ENCODE measurements at places on chromosomes 3 and 15. TPM values are rescaled to one million over a fixed set of nuclear protein-coding genes. Genes with fewer than 3 reads are reported as not detected.

DNA sequence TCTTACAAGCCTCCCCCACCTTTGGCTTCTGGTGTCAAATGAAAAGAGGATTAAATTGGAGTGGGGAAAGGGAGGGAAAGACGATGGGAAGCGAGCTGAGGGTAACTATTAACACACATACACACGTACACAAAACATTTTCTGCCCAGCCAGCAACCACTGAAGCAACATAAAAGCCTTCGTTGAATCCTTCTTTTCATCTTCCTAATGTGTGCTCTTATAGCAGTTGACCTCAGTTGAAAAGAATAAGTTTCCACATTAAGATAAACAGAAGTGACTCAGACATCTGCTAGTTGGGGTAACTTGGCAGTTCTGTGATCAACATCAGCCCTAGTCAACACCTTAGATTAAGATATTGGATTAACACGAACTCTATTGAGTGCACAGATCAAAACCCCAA is 558.5 kb downstream of the MECOM start:
- DNase-seq, result no peak

GRCh38 chr3:119831022-119831421 is 49.1 kb downstream of the NR1I2 start:
- DNase-seq, result no peak

SCAANT1 gene
- 1.1 TPM for polyA plus RNA-seq

DNA sequence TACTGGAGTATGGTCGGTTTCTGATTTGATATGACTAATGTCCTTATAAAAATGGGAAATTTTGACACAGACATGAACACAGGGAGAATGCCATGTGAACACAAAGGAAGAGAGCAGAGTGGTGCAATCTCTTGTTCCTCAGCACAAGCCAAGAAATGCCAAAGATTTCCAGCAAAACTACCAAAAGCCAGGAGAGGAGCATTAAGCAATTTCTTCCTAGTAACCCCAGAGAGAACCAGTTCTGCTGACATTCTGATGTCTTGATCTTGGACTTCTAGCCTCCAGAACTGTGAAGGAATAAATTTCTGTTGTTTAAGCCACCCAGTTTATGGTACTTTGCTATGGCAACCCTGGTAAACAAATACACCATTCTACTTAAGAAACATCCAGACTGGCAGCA is 227.8 kb upstream of the MRPL3 start:
- DNase-seq, result no peak

GRCh38 chr15:57376696-57377477 is 582 bp downstream of the CGNL1 start:
- peak; percentile 36 for DNase-seq

DNA sequence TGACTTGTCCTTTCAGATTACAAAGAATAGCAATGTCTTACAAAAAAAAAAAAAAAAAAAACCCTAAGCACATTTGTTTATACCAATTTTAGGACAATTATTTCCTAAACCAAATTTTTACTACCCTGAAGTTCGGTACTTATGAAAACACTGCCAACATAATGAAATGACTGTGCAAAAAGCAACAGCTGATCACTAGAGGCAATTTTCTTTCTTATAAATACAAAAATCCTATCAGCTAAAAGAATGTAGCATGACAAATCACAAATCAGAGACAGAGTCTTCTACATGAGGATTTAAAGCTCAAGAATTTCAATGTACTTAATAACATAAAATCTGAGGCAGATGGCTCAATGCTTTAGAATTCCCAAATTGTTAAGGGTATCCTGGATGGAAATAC is 191.8 kb downstream of the MAGI1 start:
- DNase-seq, result no peak

CFAP100 gene
- 0.58 TPM for polyA plus RNA-seq

DNA sequence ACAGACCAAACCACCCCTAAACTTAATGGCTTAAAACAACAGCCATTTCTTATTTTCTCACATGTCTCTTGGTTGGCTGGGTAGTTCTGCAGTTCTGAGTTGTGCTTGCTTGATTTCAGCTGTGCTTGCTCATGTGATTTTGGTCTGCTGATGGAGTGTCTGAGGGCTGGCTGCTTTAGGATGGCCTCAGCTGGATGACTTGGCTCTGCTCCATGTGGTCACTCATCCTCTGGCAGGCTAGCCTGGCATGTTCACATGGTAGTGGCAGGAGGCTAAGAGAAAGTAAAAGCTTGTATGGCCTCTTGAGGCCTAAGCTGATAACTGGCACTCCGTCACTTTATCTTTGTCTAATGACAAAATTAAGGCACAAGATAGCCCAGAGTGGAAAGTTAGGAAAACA is 4.1 kb downstream of the SV2B start:
- DNase-seq, result peak; percentile 16

FANCD2 gene
- polyA plus RNA-seq, result 6.4 TPM

DNA sequence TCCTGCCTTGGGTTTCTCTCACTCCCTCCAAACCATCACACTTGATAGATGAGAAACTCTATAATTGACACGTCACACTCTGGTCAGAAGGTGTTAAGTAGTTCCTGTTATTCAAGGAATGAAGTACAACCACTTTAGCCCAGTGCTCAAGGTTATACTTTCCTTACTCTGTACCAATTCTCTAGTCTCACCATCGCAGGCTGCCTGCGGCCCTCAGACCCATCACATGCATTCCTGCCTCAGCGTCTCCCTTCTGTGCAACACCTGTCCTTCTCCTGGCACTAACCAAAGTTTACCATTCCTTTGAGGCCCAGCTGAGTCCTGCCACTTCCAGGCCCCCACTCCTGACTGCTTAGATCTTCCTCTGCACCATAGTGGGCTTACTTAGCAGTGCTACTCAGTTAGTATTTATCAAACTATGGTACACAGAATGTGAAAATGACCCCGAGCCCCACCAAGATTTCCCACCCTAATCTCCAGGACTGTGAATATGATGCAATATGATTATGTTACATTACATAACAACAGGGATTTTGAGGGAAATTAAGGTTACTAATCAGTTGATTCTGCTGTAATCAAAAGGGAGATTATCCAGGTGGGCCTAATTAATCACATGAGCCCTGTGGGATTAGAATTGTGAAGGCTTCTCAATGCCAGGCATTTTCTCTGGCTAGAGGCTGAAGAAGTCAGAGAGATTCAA is 36.2 kb downstream of the SPINK8 start:
- DNase-seq, result no peak

DNA sequence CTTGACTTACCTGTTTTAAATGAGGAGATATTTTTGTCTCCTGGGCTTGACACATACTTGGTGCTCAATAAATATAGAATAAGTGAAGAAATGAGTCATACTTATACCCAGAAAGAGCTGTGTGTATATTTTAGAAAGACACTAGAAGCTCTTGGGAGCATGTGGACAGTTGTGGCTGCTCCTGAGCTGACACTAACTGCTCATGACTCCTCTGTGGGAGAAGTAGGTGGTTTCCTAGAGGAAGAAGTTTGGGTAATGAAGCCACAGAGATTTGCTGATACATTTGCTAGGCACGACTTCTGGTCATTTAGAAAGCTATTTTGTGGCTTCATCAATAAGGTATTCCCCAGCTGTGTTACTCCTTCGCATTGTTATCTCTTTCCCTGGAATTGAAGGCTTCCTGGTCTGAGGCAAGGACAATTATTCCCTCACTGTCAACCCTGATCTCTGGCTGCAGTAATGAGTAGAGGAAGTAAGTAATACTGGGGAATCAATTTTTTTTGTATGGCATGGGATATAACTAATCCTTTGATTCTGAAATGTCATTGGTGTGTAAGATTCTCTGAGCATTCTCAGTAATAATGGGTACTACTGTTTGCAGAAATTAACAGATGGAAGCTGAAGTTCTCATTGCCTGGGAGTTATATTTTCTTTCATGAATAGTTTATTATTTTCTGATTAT is 79.6 kb upstream of the DCBLD2 start:
- DNase-seq, result no peak

- DNase-seq, result no peak
Observed at GRCh38 chr3:126913524-126913923, 69.4 kb upstream of the PLXNA1 start.

- no peak for DNase-seq
Observed at GRCh38 chr3:106033654-106034053, 164.8 kb upstream of the CBLB start.

- peak; percentile 61 for DNase-seq
Observed at GRCh38 chr15:48861813-48862431, 16.0 kb upstream of the EID1 start.

HYAL3 gene
- polyA plus RNA-seq, result 1.3 TPM

GRCh38 chr3:69326855-69327300 is 59.0 kb downstream of the FRMD4B start:
- peak; percentile 49 for DNase-seq

CTXND1 gene
- polyA plus RNA-seq, result 1.4 TPM

DNA sequence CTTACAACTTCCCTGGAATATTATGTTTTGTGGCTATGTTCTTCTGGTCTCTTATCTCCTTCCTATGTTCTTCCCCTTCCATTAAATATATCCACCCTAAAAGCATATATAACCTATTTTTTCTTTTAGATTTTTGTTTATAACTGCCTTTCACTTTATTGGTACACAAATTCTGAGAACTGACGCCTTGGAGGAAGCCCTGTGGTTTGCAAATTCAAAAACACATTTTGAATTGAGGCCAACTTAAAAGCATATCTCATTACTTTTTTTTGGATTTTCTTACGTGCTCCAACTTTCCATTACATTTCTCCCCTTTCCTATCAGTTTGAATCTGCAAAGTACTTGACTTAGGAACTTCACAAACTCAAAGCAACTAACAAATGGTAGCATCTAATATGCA is 15.3 kb upstream of the COLQ start:
- DNase-seq, result no peak

- DNase-seq, result peak; percentile 46
Observed at GRCh38 chr3:27357665-27358258, 11.4 kb downstream of the NEK10 start.

DNA sequence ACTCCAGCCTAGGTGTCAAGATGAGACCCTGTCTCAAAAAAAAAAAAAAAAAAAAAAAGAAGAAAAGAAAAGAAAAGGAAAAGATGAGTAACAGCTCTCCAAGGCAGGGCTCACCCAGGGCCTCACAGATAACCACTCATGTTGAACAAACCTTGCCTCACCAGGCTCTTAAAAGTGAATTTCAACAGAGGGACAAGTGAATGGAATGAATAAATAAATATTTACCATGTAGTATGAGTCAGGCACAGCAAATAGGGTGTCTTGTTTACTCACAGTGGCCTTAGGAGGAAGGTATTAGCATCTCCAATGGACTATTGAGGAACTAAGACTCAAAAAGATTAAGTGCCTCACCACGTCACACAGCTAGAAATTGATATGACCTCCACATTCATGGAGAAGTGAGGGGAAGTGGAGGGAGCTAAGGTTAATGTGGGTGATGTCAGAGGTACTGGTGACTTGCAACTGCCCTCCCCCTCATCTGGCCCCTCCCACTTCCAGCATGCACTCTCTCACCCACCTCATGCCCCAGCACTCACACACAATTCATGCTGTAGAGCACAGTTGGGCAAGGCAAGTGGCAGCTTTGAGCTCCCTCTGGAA is 255.5 kb downstream of the UACA start:
- DNase-seq, result no peak

- DNase-seq, result no peak
Observed at GRCh38 chr3:105793040-105793439, 75.8 kb downstream of the CBLB start.

CCR8 gene
- not detected for polyA plus RNA-seq

GRCh38 chr15:30984542-30984941 is 6.9 kb downstream of the MTMR10 start:
- DNase-seq, result no peak

DNA sequence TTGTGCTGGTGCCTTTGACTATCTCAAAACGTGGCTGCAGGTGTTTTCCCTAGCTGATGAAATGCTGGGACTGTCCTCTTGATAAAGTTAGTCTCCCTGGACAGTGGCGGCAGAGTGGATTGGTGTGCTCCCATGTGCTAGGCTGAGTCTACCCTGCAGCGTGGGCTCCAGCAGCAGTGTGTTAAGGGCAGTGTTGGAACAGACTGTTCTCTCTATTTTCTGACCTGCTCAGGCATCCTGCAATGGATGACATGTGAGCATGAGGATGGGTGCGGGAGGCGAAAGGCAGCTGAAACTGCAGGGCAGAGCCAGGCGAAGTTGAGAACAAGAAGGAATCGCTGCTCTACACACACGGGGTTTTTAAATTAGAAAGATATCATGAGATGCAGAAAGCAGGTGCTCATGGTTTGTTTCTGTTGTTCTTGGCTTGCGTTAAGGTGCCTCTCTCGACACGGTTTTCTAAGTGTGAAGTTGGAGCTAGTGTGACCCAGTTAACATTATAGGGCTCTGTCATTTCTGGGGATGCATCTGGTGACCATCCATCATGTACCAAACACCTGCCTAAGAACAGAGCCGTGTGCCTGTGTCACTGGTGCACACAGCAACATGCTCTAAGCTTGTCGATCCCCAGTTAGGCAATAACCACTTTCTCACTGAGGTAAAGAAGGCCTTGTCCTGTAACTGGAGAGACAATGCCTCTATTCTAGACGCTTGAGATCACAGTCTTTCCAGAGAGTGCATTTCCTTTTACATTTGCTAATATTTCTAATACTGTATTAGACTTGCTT is 44.3 kb downstream of the SLCO3A1 start:
- no peak for DNase-seq

ZNF280D gene
- polyA plus RNA-seq, result 36.9 TPM

DNA sequence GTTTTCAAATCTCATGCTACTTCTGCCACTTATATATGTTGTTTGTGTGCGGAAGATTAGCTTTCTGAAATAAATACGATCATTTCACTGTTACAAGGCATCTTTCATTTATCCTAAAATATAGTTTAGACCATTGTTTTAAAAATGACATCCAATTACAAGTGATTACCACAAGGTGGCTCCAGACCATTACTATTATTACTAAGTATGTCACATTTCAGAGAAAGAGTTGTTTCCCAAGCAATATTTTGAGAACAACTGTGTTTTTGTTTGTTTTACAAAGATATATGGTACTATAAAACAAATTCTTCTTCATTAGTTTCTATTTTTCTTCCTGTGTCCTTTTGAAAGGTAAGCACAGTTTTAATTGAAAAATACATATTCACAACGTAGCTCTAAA is 136.0 kb upstream of the RAP2B start:
- DNase-seq, result no peak

KLHL40 gene
- polyA plus RNA-seq, result 206 TPM

TMC3 gene
- 0.08 TPM for polyA plus RNA-seq

DNA sequence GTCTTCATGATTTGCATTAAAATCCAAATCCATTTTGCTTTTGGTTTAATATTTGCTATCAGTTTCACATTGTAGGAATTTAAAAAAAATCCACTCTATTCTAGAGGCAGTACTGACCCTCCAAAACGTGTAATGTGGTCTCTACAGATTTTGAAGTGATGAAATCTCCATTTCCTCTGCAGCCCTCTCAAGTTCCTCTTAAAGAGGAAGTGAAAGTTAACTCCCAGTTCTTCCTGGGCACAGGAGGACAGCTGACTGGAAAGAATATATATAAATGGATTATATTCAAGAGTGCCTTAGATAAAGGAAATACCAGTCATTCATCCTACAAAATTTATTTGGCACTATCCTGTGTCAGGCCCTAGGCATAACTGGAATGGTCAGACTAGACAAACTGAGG is 83.5 kb upstream of the PLCL2 start:
- no peak for DNase-seq

DNA sequence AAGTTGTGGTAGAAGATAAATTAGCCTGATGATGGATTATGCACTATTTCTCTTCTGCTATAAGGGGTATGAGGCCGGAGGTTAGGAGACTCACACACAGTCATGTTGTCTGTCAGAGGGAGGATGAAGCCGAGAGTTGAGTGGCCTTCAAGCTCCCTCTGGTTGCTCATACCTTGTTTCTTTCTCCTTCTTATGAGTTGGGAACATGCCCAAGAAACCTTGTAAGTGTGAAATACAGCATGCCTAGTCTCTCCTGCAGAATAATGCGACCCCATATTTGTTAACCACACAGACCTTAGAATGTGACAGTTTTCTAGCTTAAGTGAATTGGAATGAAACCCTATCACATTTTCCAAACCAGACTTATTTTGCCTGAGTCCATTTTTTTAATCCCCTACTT is 366.7 kb downstream of the PTPRG start:
- DNase-seq, result no peak
